ENCODE measurements at places on chromosomes 1 and 21.

DNA sequence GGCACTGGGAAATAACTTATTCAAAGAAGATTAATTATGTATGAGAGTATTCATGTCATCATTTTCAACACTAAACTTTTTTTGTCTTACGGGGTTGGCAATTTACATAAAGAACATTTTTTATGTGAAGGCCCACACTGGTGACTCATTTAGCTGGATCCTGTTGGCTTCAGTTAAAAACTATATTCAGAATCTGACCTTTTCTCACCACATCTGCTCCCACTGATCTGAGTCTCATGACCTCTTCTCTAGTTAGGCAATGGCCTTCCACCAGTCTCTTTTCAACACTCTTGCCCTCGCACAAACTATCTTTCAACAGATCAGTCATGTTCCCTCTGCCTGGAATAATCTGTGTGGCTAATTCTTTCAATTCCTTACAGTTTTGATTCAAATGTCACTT lies 53.4 kb downstream of the TMPRSS15 start:
- DNase-seq: no peak

DNA sequence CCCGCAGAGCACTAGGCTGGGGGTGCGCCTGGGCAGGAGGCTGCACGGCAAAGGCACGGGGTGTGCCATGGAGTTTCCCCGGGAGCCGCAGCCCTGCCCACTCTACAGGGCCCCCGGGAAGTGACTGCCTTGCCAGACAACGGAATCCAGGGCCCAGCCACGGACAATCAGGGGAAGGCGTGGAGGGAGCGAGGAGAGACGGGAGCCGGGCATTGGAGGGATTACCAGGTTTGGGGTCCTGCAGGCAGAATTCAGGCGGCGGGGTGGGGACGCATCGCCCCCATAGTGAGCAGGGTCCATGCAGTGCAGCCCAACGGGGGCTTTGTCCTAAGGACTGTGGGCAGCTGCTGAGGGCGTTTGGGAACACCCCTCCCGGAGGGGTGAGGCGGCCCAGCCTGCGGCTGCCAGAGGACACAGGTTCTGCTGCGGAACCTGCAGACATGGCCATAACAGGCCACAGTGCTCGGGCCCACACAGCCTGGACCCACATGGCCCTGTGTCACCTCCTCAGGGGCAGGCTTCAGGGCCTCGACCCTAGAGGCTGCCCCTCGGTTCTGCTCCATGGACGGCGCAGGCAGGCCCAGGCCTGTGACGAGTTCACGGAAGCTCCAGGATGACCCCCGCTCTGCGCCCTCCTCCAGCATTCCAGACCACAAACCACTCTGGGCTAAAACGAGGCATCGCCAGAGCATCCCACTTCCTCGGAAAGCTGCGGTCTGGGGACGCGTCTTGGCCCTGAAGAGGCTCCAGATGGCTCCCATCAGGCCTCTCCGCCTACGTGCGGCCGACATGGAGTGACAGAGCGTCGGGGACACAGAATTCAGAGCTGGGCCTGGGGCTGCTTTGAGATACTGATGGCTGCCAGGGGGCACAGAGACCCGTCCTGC lies 54.5 kb downstream of the COL6A1 start:
- no peak for DNase-seq

GRCh38 chr1:91718368-91718767 lies 167.6 kb downstream of the TGFBR3 start:
- no peak for DNase-seq

DNA sequence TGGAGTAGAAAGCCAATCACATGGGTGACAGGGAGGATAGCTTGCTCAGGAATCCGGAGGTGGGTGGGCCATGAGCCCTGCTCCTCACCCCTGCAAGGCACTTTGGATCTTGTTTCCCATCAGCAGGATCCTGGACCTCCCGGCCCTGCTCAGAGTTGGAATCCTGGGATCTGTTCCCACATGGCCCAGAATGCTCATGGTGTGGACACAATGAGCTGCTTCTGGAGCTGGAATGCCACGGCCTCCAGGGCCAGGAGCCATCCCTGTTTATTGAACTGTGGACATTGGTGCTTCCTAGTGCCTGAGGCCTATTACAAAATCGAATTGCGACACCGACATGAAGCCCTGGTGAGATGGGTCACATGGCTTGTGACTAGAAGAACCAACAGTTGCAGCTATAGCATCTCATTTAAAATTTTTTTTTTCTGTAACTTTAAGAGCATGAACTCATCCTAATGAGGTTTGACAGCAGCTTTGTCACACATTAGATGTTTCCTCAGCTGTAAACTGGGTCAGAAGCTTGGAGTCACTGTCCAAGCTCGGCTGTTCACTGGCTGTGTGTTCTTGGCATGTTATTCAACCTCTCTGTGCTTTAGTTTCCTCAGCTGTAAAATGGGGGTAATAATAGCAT lies 40.4 kb upstream of the GOLT1A start:
- DNase-seq: no peak

DNA sequence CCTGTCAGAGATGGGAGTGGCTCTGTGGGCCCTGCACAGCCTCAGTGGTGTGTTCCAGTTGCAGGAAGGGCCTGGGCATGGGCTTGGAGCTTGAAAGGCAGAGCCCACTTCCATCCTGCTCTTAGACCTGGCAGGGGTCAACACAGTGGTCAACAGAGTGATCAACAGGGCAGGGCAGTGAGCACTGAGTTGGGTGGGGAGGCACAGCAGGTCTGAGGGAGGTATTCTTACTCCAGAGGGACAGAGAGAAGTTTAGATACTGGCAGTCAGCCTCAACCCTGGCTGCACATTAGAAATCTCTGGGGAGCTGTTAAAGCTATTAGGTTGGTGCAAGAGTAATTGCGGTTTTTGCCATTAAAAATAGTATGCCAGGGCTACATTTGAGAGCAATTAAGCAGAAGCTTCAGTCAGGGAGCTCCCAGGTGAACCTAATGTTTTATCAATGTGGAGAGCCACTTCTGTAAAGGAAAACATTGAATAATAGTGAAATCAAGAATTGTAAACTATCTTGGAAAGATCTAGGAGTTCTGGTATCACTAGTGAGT lies 37.7 kb downstream of the SH3BGR start:
- no peak for DNase-seq

DNA sequence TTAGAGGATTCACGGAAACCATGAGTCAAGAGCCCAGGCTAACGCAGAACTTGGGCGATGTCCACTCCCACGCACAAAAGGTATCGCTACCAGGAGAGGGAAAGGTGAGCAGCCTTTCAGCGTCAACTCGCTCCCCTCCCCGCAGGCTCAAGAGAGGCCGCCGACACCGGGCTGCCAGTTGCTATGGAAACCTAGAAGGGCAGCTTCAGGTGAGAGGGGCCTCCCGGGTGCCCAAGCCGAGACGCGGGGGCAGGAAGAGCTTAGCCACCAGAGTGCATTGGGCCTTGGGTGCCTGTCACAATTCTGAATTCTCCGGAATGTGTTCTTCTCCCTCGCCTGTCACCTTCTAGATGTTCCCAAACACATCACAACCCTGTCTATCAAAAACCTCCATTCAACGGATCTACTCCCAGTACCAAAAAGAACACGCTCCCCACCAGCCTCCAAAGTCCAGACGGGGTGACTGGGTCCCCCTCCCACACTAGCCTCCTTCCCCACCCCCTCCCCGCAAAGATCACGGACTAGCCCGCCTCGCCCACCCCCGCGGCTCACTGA lies 694 bp downstream of the MEAF6 start:
- peak; percentile 85 for DNase-seq

DNA sequence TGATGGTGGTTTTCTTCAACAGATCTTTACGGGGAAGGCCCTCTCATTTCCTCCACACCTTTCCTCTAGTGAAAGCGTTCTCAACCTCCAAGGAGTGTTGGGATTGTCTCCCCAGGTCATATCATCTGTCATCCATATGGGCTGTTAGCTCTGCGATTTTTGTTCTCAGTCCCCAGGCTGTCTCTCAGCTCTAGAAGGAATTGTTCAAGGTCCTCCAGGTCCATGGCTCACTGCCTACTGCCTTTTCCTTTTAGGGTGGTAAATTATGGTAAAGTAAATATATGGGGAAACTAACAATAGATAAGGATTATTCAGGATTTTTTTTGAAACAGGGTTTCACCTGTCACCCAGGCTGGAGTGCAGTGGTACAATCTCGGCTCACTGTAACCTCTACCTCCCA lies 37.6 kb downstream of the ELF3 start:
- no peak for DNase-seq

- no peak for DNase-seq
Observed at GRCh38 chr21:33059380-33059841, 10.5 kb upstream of the OLIG1 start.

Measured in activated CD4-positive, alpha-beta T cell treated with anti-CD3 and anti-CD28 coated beads, Interleukin-2, amount 10 ng/mL, durations not matched to agents 24 days and 14 days (primary cell).